ENCODE measurements at places on chromosomes 6 and 20. TPM values are rescaled to one million over a fixed set of nuclear protein-coding genes. Genes with fewer than 3 reads are reported as not detected.

DNA sequence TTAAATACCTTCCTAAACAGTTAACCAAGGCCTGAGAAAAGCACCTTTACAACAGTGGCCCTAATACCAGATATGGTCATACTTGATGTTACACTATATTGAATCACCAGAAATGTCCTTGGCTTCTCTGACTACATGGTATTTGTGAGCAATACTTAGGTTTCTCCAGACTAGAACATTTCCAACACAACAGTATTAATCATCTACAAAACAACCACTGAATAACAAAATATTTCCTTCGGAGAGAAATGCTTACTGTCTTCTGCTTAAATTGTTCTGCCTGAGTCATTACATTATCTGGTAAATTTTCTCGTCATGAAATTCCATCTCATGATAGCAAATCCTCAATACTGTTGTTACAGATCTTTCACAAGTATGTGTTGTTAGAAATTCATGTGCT, 252.9 kb upstream of the RUNX2 start:
- DNase-seq: no peak

DNA sequence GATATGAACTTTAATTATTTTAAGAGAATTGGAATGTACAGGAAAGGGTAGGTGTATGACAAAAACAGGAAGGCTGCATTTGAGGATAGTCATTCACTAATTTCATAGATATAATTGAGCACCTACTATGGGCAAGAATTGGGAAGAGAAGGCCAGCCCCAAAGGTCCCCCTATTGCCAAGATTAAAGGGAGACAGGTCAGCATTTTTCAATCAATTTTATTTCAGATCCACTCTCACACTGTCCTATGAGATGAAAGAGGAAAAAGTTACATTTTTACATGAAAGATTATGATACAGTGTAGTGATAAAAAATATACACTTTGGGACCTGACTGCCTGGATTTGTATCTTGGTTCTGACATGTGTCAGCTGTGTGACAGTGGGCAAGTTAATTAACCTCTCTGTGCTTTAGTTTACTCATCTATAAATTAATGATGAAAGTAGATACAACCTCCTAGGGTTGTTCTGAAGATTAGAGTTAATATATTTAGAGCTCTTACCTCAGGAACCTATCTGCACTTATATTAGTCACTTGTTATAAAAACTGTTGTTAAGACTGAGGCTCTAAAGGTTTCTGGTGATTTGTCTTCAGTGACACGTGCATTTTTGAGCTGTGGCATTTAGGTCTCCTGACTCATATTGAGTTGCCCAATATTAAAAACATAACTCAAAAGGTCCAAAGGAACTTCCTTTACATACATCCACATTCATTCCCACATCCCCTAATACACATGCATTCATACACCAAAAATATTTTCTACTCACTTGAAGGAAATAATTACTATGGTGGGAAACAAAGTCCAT, 45.7 kb downstream of the SCGN start:
- no peak for DNase-seq

The CCM2L gene
- 4.6 TPM for total RNA-seq

The LYRM2 gene
- total RNA-seq: 33.3 TPM

The CYP24A1 gene
- total RNA-seq: not detected

- DNase-seq: no peak
These were observed 610.7 kb downstream of the QKI start for GRCh38 chr6:164025180-164025579.

DNA sequence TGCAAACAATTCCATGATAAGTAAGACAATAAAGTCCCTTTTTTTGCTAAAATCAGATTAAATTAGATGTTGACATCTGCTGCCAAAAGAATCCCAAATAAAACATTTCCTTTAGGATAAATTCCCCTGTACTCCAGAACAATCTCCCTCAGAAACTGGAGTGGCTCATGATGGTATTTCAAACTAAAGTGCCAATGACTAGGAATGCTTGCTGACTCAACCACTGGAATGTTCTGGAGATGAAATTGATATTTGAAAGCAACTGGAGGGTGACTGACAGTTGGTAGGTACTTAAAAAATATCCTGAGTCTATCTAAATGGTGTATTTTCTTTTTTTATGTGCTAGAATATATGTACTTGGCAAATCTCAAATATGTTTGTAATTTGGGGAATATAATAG, 350.1 kb upstream of the TSHZ2 start:
- no peak for DNase-seq

DNA sequence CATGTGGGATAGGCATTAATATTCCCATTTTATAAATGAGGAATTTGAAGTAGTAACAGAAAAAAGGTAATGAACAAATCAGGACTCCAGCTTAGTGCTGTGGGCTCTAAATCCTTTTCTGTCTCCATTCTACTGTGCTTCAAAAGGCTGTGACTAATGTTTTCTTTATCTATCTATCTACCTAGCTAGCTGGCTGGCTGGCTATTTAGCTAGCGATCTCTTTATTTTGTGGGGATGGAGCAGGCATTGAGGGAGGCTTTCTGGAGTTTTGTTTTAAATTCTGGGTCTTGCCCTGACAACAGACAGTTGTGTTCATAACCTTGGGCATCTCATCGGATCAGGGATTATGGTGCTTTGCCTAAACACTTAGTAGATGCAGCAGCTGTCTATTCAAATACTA, 139.2 kb downstream of the SOX4 start:
- no peak for DNase-seq

The DNAAF9 gene
- 25.1 TPM for total RNA-seq

The NFATC2 gene
- total RNA-seq: 6.5 TPM

The KIAA0408 gene
- total RNA-seq: 103 TPM

The ZNF133 gene
- 16.2 TPM for total RNA-seq
